ENCODE measurements at places on chromosomes 3 and 15.

- DNase-seq, result no peak
Observed at GRCh38 chr3:111700054-111700453, 104.9 kb upstream of the ZBED2 start.

DNA sequence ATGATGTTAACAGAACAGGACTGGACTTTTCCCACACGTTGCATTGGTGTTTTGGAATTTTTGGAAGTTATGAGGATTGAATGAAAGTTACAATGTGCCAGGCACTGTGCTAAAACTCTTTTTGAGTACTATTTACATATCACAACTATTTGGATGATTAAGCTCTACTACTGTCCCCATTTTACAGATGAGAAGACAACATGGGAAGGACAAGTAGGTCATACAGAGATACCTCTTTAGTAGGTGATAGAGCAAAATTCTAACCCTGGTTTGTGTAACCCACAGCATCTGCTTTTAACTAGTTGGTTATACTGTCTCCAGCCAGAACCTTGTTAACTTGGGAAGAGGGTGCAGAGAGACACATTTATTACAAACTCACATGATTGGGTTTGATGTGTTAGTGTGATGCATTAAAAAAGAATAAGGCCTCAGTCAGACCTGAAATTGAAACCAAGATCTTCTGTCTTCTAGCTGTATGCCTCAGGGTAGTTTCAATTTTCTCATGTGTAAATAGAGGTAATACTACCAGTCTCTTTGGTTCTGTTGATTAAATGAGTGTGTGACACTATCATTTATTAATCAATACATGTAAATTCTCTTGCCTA, 1.4 kb downstream of the NDUFB4 start:
- DNase-seq, result no peak

DNA sequence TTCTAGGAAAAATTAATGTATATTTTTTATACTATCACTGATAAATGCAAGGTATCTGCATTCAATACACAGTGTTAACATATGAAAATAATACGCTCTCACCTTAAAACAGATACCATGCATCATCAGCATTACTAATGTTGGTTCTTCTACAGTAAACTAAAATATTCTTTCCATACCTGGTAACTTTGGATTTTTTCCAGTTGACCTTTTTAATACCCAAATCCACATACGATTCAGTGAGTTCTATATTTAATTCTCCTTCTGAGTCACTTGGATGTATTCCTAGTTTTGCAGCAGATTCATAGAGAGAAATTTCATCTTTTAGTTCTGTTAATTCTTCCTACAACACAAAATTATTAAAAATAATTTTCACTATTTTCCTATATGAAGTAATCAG, 29.9 kb downstream of the CEP152 start:
- DNase-seq, result no peak

GRCh38 chr3:151804267-151804666, 9.6 kb upstream of the AADAC start:
- DNase-seq, result no peak

DNA sequence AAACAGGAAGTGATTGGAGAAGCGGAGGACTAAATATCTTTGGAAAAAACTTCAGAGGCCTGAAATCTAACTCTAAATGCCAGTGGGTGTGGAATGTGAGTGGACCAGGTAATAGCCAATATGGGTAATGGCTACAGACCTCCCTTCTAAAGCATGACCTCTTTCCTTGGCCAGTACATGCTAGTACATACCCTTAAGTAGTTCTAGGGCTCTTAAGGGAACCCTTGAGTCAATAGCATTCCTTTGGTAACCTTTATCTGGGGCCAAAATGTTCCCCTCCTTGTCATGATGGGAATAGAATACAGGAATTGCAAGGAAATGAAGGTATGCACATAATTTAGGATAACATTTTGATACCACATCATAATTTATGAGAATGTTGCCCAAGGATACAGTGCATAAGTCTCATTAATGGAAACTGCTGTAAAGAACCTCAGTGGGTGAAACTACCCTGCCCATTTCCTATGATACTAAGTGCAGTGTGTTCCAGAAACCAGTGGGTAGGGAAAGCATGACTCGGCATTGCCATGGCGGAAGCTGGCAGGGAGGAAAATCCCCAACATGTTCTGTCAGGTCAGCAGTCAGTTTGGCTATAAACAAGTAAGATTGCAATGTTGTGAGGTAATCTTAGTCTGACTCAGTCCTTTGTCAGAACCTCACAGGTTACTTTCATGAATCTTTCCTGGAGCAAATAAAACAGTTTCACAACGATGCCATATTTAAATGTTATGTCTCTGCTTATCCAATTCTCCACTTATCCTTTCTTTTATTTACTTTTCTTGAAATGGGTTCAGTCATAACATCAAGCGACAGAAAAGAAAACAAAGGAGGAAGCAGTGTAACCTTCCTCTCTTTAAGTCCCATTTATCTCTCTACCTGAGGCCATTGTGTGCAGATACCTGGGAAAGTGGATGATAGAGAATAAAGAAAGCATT, 23.5 kb upstream of the RAP2B start:
- DNase-seq, result no peak

GRCh38 chr3:124676236-124676635, 54.0 kb upstream of the UMPS start:
- no peak for DNase-seq

DNA sequence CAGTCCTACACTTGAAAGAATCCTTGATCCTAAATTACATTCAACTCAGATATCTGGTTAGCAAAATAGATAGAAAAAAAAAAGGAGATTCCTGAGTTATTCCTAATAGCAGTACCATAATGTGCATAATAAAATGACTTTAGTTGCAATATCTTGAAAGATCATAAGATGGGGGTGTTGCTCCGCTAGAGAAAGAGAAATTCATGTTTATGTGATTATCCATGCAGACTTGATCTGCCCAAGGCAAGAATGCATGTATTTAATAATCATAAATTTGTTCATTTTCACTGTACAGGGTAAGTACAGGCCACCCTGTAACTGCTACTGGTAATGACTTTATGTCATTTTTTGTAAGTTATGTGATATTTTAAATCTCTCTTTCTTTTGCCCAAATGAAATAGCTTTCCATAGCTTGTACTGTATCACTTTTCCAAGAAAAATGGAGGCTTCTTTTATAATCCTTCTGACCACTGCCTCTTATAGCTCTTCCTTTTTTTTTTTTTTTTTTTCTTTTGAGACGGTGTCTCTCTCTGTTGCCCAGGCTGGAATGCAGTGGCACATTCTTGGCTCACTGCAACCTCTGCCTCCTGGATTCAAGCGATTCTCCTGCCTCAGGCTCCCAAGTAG, 84.6 kb downstream of the HCN4 start:
- peak; percentile 21 for DNase-seq

DNA sequence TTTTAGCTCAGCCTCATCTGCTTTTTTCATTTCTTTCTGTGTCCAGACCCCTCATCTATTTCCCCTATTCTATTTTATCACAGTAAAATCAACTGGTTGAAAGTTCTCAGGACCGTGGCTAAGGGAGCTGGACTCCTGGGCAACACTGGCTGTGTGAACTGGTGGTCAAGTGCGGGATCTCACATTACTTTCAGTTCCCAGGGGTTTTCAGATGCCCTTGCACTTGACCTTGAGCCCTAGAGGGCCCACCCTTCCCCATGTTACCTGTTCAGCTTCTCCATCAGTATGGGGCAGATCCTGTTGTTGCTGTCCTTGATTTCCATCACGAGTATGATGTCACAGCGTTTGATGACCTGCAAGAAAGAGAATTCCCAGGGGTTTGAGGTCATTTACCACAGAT, 2.8 kb downstream of the DNASE1L3 start:
- no peak for DNase-seq

GRCh38 chr3:4897765-4898453, 81.3 kb upstream of the BHLHE40 start:
- no peak for DNase-seq

GRCh38 chr3:196531418-196531817, 16.3 kb upstream of the SMCO1 start:
- no peak for DNase-seq

- DNase-seq, result peak; percentile 62
Observed at GRCh38 chr3:187802928-187803259, 57.6 kb upstream of the BCL6 start.

- no peak for DNase-seq
Observed at GRCh38 chr15:101461097-101461496, 28.4 kb downstream of the PCSK6 start.

DNA sequence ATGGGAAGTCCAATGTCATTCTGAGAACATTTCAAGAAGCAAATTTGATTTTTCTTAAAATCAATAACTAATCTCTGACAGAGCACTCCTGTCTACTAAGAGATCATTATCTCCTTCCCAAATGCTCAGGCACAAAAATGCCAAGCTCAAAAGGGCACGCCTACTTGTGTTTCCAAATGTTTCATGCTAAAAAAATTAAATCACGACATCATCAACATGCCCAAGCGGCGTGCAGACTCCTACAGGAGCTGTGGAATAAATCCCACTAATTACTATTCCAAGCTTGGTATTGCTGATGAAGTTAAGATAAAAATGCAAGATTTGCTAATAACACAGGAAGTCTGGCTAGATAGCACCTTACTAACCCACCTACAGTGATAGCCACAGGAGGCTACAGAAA, 140.8 kb downstream of the OSBPL10 start:
- DNase-seq, result no peak

DNA sequence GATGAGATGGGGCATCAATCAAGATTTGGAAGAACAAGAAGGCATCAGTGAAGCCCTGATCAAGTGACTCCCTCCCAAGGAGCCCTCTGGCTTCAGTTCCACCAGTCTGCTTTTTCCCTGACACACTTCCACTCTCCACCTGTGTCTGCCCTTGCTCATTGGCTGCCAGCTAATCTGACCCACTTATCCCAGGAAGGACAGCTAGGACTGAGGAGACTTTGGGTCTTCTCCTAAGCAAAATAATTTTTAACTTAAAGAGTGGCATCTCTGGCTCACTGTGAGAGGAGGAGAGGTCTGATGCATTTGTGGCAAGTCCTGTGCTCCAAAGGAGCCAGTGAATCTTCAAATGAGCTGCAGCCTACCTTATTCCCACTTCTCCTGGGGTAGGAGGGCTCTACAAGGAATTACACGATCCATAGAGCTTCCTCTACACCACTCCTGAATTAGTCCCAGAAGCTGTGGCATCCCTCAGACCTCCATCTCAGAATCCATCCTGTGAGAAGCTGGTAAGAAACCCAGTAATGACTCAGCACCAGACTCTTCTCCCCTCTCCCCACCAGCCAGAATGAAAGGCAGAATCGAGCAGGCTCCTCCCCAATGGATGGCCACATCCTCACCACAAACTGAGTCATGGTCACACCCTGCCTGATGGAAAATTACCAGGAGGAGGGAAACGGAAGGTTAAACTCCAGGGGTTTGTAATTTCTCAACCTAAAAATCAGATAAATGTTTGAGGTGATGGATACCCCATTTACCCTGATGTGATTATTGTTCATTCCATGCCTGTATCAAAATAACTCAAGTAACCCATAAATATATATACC, 6.3 kb upstream of the PKM start:
- peak; percentile 26 for DNase-seq

DNA sequence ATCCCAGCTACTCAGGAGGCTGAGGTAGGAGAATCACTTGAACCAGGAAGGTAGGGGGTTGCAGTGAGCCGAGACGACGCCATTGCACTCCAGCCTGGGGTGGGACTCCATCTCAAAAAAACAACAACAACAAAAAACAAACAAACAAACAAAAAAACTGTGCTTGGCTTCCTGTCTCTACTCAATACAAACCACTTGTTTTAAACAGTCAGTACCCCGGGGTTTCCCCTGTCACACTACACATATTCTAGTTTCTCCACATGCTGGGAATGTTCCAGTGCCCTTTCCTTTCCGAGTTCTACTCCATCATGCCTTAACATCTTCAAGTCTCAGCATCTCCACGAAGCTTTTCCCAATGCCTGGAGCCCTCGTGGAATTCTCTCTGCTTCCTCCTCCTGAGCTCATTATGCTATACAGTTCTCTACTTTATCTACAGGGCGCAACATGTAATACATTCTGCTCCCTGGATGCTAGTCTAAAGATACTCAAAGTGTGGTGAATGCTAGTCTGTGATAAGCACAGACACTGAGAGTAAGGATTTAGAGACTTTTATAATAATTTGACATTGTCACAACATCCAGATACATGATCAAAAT, 7.8 kb downstream of the EMC3 start:
- DNase-seq, result no peak

DNA sequence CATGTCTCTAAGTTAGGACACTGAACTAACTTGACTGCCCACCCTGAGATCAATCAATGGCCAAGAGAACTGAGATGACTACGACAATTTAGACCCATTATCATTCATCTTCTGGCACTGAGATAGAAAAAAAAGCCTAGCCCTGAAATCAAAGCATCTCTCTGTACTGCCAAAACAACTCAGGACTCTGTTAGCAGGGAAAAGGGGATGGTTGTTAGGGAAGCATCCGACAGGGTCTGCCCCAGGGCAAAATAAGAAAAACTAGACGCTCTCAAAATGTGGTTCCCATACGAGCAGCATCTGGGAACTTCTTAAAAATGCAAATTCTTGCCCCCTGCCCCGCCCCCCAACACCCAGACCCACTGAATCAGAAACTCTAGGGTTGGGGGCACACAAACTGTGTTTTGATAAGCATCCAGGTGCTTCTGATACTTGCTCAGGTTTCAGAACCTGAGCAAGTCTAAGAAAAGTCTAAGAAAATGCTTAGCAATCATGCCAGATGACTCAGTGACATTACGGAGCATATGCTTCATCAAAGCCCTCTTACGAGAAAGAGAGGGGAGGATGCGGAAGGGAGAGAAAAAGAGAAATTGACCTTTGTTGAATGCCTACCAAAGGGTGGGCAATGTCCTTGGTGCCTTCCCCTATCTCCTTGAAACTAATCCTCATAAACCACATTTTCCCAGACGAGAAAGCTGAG, 172.8 kb upstream of the HES1 start:
- no peak for DNase-seq

DNA sequence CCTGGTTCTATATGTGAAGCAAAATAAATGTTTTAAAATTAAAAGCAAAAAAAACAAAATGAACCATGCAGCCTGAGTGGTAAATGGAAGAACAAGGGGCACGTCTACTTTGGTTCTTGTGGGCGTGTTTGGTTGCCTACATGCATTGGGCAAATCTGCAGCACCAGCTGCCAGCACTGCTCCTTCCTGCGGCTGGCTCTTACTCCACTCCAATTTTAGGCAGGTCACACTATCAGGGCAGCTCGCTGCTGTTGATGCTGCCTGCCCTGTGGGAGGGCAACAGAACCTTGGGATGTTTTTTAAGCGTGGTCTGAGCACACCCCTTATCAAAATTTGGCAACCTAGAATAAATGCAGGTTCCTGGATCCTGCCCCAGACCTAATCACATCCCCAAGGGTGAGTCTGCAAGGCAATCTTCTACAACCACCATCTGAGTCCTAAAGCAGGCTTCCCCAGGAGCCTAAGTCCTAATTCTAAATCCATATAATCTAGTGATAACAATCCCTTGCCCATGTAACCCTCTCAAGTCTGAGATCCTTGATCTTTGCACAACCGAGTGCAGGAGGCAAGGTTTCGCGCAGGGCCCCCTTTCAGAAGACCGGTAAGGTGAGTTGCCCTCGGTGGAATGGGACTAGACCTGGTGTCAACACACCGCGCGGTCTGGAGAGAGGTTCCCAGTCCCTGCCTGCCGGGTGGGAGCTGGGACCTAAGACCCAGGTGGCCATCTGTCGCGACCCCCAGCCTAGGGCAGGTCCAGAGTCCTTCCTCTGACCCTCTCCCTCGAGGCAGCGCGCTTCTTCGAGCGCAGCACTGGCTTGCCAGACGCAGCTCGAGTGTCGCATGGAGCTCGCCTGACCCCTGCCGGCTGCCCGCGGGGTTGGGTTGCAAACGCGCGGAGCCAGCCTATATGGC, 15.9 kb downstream of the IVD start:
- peak; percentile 85 for DNase-seq

- no peak for DNase-seq
Observed at GRCh38 chr15:61141497-61142125, 87.5 kb downstream of the RORA start.

All from natural killer cell (primary cell).